Central memory CD8-positive, alpha-beta T cell (primary cell): ENCODE measurements at places on chromosomes 3 and 15.

DNA sequence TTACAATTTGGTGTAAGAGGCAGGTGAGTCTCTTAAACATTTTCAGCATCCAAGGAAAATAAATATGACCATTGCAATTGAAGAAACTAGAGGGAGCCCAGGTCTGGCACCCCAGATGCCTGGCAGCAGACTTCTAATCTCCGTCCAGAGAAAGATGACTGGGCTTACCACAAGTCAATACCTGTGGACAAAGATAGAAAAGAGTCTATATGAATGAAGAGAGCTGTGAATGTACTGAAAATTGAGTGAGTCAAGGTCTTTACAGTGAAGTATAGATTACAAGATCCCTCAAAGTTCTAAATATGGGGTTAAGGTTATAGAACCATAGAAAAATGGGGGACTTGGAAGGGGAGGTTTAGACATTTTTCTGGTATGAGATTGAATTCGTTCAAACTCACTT is 827.4 kb upstream of the NR2F2 start:
- H3K4me1 ChIP-seq, result no peaks in the 10 kb centered on the region
- H3K27me3 ChIP-seq, result no peaks in the 10 kb centered on the region
- H3K4me3 ChIP-seq, result no peak overlapping the region
- H3K27ac ChIP-seq, result no peak overlapping the region

GRCh38 chr15:40217166-40217824 is 21.6 kb upstream of the PAK6 start:
- no peaks in the 10 kb centered on the region for H3K27me3 ChIP-seq
- H3K36me3 ChIP-seq, result peaks cover 1% of the 10 kb centered on the region
- H3K4me1 ChIP-seq, result no peaks in the 10 kb centered on the region
- H3K27ac ChIP-seq, result no peak overlapping the region
- H3K4me3 ChIP-seq, result no peak overlapping the region
- no peak for DNase-seq

DNA sequence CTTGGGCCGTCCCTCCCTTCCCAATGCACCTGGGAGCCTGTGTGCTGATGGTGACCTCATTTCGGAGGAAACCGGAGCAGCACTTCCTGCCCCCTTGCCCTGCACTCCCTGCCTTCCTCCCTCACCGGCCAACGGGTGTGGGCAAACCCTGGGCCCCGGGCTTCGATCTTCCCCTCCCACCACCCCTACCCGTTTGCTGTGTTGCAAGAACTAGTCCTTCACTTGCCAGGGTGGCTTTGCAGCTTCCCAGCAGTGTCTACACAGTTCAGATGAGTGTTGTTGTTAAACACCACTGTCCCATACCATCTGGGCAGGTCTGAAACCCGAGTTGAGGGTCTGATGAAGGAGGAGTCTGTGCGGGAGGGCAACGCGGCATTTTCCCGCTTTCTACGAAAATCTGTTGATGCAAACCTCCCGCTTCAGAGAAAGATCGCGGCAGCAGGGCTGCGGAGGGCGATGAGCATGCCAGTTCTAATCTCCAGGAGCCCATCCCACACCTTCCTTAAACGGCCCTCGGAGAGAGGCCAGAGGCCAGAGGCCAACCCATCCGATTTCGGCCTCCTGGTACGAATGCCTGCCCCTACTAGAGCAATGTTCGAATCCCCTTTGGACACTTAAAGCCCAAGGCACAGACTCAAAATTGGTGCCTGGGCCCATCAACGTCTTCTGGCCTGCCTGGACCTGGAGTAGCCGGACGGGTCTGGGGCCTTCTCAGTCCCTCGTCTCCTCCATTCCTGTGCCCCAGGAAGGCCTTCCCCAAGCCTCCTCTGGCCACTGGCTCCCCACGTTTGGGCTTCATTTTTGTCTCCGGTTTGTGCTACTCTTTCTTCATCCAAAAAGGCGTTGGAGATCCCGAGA is 35.7 kb upstream of the POLG start:
- no peaks in the 10 kb centered on the region for H3K36me3 ChIP-seq
- no peak overlapping the region for H3K4me3 ChIP-seq

- no peak overlapping the region for H3K4me3 ChIP-seq
- H3K4me1 ChIP-seq, result no peaks in the 10 kb centered on the region
Observed at GRCh38 chr3:170840291-170840859, 29.6 kb downstream of the RPL22L1 start.

GRCh38 chr15:75545064-75545463 is 34.1 kb downstream of the PTPN9 start:
- H3K36me3 ChIP-seq, result no peaks in the 10 kb centered on the region
- H3K4me1 ChIP-seq, result peaks cover 36% of the 10 kb centered on the region
- no peak overlapping the region for H3K4me3 ChIP-seq
- H3K27me3 ChIP-seq, result no peaks in the 10 kb centered on the region
- no peak for DNase-seq

DNA sequence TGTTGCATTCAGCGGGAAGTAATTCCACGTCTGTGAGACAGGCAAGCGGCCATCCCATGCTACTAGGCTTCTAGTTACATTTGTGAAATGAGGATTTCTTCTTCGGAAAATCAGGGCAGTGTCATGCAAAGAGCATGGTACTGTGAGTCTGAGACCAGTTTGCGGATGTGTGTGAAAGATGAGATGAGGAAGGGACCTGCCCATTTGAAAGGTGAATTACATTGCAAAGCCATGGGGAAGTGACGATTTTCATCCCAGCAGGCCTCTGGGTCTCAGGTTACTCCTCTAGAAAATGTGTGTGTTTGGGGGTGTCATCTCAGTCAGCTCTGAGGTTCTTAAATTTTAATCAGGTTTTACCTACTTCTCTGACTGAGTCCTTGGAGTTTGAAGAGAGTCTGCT is 16.1 kb downstream of the TLE3 start:
- peak overlapping the region; percentile 82 for H3K27ac ChIP-seq
- no peak for DNase-seq
- peaks cover 71% of the 10 kb centered on the region for H3K4me1 ChIP-seq
- no peaks in the 10 kb centered on the region for H3K27me3 ChIP-seq

DNA sequence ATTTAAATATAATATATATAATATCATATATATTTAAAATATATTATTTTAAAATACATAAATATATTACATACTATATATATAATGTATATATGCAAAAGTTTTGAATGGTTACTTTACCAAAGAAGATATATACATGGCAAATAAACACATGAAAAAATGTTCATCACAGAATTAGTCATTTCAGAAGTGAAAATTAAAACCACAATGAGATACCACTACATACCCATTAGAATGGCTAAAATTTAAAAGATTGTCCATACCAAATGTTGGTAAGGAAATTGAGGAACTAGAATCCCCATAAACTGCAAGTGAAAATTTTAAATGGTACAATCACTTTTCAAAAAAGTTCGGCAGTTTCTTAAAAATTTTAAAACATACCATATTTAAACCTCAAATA is 23.6 kb upstream of the COL8A1 start:
- no peaks in the 10 kb centered on the region for H3K36me3 ChIP-seq
- H3K4me1 ChIP-seq, result no peaks in the 10 kb centered on the region
- no peak for DNase-seq

DNA sequence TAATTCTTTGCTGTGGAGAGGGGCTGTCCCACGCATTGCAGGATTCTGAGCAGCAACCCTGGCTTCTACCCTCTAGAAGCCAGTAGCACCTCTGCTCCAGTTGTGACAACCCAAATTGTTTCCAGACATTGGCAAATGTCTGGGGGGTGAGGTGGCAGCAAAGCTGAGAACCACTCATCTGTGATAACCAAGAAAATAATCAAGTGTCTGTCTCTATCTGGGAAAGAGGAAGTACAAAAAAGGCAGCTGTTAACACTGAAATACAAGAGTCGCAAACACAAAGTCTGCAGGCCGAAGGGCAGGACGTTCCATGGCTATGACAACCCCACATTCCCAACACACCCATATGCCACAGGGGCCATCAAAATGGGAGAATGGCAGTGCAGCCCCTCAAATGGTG is 42.2 kb upstream of the GNB5 start:
- H3K27me3 ChIP-seq, result no peaks in the 10 kb centered on the region
- H3K27ac ChIP-seq, result no peak overlapping the region
- H3K4me1 ChIP-seq, result no peaks in the 10 kb centered on the region

DNA sequence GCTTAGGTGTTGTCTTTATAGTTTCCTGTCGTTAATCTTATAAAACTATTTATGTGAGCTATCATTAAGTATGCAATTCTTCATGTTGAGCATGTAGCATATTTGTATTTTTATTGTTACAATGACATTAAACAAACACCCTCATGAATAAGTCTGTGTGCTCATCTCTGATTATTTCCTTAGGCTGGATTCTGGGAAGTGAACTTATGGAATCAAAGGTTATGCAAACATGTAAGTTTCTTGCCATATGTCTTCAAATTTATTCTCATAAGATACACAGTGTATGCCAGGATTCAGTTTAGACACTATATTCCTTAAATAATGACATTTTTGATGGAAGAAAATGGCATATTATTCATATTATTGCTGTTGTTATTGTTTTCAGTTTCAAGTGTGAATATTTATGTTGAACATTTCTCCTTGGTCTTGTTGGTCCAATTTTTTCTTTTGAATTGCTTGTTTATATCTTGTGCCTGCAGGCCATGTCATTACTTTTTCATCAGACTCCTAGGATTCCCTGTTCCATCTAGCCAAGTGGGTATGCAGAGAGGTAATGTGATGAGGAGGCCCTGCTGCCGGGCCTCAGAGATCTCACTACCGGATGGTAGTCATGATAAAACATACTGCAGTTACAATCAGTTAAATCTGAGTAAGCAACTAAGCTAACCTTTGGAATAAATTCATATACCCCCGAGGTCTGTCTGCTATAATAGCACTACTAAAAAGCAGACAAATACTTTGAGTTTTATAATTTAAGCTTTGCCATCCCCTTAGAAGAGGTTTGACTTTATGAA is 684.3 kb upstream of the SGO1 start:
- H3K36me3 ChIP-seq, result no peaks in the 10 kb centered on the region
- H3K4me3 ChIP-seq, result no peak overlapping the region
- no peak overlapping the region for H3K27ac ChIP-seq
- H3K4me1 ChIP-seq, result no peaks in the 10 kb centered on the region
- DNase-seq, result no peak

DNA sequence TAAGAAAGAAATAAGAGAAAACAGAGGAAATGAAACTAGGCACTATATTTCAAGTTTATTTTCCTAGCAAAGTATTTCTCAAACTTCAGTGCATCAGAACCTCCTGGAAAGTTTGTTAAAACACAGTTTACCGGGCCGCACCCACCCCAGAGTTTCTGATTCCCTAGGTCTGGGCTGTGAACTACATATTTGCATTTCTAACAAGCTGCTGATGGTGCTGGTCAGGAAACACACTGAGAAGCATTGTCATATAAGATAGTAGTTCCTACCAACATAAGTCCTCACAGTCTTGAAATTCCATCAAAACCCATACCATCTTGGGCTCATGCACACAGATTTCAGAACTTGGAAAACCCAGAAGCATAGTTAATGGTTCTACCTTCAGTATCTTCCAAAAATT is 8.3 kb downstream of the SLC9A9 start:
- peaks cover 48% of the 10 kb centered on the region for H3K4me1 ChIP-seq
- no peak for DNase-seq
- H3K36me3 ChIP-seq, result no peaks in the 10 kb centered on the region
- no peak overlapping the region for H3K27ac ChIP-seq
- no peak overlapping the region for H3K4me3 ChIP-seq

DNA sequence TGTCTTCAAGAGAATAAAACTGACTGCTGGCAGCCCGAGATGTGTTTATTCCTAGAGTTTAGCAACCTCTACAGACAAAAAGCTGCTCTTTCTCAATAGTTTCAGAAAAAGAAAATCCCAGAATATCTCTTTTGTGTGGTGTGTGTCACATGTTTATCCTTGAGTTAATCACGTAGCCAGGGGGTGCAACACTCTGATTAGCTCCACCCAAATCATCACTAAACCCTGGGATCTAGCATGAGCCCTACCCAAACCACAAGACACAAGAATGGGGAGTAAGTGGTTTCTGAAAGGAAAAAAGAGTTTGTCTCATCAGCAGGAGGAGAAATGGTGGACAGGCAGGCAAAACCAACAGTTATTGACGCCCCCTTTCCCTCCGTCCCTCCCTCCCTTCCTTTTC is 78.5 kb upstream of the AGBL1 start:
- no peak overlapping the region for H3K27ac ChIP-seq
- H3K4me1 ChIP-seq, result no peaks in the 10 kb centered on the region
- H3K27me3 ChIP-seq, result peaks cover 42% of the 10 kb centered on the region
- no peak overlapping the region for H3K4me3 ChIP-seq
- DNase-seq, result no peak
- H3K36me3 ChIP-seq, result no peaks in the 10 kb centered on the region

DNA sequence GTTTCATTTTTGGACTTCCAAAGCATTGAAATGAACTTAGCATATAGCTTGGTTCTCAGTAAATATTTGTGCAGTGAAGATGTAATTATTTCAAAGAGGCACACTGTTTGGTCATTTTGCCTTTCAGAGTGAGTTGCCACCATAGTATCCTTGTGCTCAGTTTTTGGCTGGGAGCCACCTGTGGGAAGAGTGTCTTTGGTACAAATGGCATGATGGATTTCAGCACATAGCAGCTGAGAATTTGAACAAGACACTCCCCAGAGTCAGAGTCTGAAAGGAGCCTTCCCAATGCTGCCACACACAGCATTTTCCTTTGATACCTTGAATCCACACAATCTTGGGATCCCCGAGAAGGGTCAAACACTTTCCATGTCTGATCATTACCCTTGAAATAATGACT is 897.2 kb upstream of the ARPP21 start:
- no peaks in the 10 kb centered on the region for H3K36me3 ChIP-seq
- no peaks in the 10 kb centered on the region for H3K27me3 ChIP-seq
- H3K4me1 ChIP-seq, result no peaks in the 10 kb centered on the region
- H3K27ac ChIP-seq, result no peak overlapping the region
- H3K4me3 ChIP-seq, result no peak overlapping the region

GRCh38 chr15:38436993-38437392 is 16.9 kb upstream of the FAM98B start:
- DNase-seq, result no peak
- H3K27me3 ChIP-seq, result peaks cover 66% of the 10 kb centered on the region
- peaks cover 3% of the 10 kb centered on the region for H3K36me3 ChIP-seq
- H3K4me1 ChIP-seq, result peaks cover 7% of the 10 kb centered on the region

GRCh38 chr15:68299436-68299835 is 21.9 kb downstream of the FEM1B start:
- H3K36me3 ChIP-seq, result peaks cover 2% of the 10 kb centered on the region
- peak overlapping the region; percentile 62 for H3K4me3 ChIP-seq
- no peak for DNase-seq
- peaks cover 15% of the 10 kb centered on the region for H3K4me1 ChIP-seq
- peak overlapping the region; percentile 89 for H3K27ac ChIP-seq

DNA sequence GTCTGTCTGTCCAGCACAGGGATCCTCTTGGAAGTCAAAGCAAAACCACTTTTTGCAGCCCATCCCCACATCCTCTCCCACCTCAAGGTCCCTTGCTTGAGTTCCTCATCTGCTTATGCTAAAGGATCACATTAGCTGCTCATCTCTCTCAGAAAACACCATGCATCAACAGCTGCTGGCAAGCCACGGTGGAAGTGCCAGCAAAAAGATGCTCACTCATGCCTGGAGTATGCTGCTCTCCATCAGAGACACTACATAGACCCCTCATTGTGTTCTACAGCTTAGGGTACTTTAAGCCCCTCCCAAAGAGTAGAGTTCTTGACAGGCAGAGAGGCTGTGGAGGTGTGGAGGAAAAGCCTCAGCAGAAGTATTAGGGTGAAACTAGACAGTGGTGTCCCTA is 94.6 kb upstream of the COL8A1 start:
- H3K27me3 ChIP-seq, result no peaks in the 10 kb centered on the region
- no peak overlapping the region for H3K4me3 ChIP-seq
- H3K36me3 ChIP-seq, result no peaks in the 10 kb centered on the region
- no peak overlapping the region for H3K27ac ChIP-seq
- no peak for DNase-seq
